Stimulated activated CD4-positive, alpha-beta T cell treated with anti-CD3 and anti-CD28 coated beads, Interleukin-4, amount 100 ng/mL, for 4 hours (primary cell): ENCODE measurements at places on chromosomes 16 and 17.

GRCh38 chr17:19382531-19383444 is 4.2 kb downstream of the MFAP4 start:
- no peak for DNase-seq

DNA sequence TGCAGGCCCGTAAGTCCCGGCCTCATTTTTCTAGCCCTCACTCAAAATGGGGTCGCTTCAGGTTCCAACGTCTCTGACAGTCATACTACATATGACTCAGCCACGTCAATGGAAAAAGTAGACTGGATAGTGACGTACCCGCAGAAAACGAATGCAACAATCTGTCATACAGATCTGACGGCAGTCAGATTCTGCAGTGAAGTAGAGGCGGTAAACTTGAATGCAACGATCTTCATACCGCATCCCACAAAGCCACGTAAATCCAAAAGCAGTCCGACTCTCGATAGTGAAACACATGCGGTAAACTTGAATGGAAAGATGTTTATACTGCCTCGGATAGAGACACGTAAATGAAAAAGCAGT is 38.4 kb upstream of the ARL4D start:
- peak; percentile 34 for DNase-seq

DNA sequence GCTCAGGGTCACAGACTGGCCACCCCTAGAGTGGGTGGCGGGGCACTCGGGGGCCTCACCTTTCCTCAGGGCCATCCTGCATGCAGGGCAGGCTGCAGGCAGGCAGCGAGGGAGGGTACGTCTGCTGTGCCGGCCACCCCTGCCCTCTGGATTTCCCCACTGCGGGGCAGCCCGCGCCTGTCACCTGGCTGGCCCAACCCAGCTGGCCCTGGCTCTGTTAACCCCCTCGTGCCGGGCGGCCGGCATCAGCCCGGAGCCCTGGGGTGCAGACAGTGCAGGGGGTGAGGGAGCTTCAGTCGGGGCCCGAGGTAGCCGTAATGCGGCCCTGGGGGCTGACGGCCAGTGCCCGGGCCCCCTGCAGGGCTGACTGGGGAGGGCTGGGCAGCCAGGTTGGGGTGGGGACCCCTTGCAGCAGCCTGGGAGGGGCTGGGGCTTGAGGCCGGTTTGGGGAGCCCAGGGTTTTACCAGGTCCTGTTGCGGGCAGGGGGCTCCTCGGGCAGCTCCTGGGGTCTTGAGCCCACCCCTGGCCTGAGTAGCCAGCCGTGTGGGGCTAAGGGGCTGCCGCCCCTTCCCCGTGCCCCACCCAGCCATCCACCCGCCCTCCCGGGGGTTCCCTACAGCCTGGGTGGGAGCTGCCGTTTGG is at the start of gene IGFALS:
Gene IGFALS, minus strand, starts transcription at position 128 of the 643 bp plus-strand sequence. Its CDS starts 53 bp downstream, at position 75.
- DNase-seq = no peak

DNA sequence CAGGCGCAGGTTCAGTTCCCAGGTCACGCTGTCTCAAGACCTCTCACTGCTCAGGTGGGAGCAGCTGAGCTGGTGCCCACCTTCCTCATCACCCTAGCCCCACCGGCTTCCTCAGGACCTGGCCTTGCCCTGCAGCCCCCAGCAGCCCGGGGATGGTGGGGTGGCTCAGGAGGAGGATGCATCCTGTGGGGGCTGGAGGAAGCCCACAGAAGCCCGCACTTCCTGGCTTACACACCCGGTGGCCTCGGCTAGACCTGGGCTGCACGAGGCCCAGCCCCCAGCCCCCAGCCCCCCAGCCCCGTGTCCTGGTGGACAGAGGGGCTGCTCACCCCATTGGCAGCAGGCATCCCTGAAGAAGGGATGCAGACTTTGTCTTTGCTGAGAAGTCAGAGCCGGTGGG is 43.4 kb downstream of the BAHCC1 start:
- no peak for DNase-seq

DNA sequence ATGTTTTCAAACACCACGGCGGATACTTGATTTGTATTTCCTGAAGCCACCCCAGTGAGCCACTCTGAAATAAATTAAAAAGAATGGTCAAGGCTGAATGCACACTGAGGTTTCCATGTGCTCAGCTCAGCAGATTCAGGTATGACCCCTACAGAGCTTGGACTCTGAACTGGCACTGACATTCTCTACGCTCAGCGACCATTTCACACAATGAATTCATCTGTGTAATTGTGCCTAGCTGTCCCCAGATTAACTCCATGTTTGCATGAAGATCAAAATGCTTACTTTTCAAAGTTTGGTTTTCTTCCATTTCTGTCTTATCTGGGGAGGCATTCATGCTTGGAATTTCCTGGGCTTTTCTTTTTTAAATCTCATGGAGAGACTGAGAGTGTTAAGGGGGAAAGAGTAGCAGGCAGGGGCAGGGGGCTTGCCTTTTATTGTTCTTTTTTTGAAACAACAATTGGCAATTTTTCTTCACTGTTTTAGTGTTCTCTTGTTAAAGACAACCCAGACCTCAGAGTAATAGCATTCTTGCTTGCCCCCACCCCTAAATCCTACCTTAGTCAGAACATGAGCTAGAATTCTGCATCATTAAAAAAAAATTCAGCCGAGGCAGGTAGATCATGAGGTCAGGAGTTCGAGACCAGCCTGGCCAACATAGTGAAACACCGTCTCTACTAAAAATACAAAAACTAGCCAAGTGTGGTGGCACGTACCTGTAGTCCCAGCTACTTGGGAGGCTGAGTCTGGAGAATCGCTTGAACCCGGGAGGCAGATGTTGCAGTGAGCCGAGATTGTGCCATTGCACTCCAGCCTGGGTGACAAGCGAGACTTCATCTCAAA is 85.5 kb upstream of the HNF1B start:
- no peak for DNase-seq

DNA sequence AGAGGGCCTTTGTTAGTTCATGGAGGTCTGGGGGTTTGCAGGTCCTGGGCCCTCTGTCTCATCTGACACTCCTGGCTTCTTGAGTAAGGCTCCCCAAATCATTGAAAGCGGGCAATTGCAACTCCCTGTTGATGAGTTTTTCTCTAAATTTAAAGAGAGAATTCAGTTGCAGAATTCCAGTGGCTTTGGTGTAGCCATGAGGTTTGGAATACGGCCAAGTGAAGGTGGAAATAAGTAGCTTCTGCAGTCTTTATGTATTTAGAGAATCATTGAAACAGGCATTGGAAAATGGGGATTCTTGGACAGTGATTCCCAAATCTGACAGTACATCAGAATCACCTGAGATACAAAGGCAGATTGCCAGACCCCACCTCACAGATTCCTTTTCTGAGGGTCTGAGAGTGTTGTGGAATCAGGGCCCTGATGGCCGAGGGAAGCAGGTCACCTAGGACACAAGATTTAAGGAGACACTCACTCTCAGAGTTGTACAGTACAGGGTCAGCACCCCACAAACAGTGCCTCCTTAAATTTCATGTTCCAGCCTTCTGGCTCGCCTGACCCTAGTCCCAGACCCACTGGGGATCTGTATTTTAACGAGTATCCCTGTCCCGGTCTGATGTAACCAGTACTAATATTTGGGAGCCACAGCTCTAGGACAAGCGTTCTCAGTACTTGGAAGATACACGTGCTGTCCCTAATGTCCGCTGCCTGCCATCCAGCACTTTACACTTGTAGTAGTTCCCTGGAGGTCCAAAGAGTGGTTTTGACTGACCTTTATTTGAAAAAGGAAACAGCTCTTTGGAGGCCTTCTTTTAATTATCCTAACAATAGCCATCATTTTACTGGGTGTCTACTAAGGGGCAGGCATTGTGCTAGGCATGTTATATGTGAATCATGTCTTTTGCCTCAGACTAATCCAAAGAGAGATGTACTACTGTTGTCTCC is 37.8 kb downstream of the YPEL2 start:
- DNase-seq = no peak

DNA sequence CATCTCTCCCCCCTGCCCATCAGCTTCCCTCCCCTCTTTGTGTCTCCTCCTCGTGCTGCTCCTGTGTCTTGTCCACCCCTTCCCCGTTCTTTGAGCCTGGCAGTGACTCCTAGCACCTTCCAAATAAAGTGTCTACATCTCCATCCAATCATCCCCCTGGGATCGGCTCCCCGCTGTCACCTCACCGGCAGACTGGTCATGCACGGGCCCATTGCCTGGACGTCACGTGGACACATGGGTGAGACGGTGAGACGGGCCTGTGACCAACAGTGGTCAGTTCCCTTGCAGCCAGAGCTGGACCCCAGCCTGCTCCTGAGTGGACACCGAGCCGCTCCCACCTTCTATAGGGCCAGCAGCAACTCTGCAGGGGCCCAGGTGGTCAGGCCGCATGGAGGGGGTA is 46.4 kb downstream of the COTL1 start:
- DNase-seq = no peak
